ENCODE measurements at places on chromosomes 7 and 10.

DNA sequence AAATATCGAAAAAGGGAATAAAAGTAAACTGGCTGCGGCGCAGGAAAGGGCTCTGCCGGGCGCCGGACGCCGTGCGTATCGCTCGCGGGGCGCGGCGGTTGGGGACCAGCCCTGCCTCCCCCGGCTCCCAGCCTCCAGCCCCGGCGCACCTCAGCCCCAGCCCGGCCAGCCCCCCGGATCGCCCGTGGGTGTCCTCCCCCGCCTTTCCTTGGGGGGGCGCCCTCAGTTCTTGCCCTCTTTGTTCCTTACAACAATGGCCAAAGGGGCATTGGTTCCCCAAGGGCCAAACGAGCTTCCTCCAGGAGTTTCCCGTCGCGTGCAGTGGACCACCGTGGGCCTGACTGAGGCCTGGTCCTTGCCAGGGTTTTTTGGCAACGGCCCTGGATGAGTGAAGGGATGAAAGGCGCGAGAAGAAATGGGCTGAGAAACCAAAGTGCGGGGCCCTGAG is 1.2 kb downstream of the MACROH2A2 start:
- DNase-seq: no peak

DNA sequence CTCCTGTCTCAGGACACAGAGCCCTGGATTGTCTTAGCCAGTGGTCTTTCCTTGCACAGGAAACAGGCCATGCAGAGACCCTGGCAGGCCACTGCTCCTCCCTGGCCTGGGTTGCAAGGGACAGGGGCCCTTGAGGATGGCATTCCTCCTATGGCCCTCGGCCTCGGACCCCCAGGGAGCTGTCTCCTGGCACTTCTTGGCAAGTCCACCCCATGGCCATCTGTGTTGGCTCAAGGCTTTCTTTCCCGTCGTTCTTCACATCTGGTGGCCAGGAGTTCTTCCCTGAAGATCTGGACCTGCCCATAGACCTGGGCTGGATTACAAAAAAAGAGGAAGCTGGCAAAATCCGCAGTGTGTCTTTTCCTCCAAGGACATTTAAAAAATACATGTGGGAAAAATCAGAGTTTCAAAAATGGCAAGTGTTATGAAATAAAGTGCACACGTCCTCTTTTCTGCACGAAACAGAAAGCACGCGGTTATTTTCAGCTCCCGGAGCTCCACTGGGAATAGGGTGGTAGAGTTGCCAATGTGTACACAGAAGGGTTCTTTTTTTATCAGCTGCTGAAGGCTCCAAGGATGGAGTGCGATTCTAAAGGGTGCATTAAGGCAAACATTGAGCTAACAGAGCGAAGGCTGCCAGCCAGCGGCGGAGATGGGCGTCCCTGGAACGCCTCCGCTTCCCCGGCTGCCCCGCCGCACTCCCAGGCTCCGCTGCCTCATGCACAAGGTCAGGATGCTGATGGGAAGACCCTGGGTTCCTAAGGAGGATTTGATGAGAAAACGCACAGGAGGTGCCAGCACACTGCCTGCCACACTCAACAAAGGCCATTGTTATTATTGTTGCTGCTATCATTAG is 62.8 kb upstream of the FAM20C start:
- no peak for DNase-seq

DNA sequence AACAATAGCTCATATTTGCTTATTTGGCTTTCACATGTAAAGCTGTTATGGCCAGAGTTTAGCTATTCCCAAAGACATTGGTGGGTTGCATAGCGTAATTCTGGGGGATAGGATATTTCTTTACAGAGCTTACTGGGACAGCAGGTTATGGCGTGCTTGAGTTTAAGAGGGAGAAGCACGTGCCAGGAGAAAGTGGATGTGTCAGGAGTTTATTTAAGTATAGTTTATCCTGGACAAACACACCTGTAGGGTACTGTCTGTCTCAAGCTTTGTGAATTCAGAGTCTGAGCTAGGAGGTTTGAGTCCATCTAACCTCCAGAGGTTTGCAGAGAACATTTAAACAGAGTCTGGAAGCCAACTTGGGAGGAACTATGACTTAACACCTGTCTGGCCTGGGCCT is 21.3 kb downstream of the GBF1 start:
- no peak for DNase-seq

DNA sequence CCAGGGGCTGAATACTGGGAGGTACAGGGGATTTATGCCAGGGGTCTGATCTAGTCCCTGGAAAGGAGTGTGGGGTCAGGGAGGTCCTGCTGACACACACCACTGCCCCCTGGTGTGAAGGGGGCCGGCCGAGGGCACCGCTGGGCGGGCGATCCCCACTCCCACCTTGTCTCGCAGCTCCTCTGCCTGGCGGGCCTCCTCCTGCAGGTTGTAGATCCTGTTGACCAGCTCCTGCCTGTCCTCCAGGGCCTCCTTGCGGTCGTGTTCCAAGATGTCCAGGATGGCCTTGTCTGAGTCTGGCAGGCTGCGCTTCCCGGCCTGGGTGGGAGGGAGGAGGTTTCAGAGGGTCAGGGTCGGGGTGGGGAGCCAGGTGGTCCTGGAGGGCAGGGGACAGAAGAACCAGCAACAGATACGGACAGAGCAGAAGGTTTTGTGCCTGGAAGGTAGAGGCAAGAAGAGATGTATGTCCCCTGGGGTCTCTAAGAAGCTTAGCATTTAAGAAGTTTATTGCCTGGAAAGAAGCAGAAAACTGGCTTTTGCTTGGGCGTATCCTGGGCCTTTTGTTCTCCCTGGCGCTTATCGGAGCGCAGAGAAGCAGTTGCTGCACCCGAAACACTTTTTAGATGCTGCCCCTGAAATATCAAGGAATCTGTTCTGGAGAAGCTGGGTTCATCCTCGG is 94.5 kb upstream of the GNA12 start:
- no peak for DNase-seq

- DNase-seq: no peak
These were observed 272.2 kb downstream of the SNX13 start for GRCh38 chr7:17668122-17668521.

GRCh38 chr7:16078076-16078952 is 343.0 kb downstream of the CRPPA start:
- peak; percentile 69 for DNase-seq

All from MM.1S (cell line).